ENCODE measurements at places on chromosomes 7 and 10.

DNA sequence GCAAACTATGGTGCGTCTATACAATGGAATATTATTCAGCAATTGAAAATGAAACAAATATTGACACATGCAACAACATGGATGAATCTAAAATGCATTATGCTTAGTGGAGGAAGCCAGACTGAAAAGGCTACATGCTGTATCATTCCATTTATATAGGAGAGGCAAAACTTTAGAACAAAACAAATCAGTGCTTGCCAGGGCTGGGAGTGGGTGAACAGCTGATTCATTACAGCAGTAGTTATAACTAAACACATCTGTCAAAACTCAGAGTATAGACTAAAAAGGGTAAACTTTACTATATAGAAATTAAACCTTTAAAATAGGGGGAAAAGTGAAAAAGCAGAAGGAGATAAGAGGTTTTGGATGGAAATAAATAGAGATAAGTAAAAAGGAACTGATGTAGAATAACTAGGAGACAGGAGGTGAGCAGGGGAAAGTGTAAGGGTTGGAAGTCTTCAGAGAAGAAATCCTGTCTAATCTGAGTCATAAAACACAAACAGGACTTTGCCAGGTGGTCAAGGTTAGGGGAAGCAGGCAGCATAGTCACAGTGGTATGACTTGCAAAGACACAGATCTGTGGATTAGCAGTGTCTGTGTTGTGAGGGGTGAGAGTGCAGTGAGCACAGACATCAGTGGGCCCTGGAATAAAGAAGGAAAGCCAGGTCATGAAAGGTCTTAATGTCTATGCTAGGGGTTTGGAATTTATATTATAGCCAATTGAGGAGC is 349.8 kb downstream of the PHTF2 start:
- DNase-seq, result no peak

DNA sequence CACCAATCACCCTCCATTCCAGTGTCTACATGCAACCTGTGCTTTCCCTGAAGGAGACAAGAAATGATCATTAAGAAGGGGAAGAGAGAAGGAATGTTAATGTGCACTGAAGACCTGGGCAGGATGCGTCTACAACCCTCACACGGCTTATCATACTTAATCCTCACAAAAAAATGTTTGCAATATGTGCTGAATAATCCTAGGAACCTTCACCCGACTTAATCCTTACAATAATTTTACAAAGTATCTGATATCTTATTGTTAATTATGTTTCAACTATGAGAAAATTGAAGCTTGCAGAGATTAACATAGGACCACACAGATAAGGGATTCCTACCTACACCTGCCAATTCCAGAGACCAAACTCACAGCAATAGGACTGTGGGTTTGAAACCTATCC is 145.1 kb upstream of the NOBOX start:
- no peak for DNase-seq

GRCh38 chr10:128245026-128245425 is 118.8 kb upstream of the MKI67 start:
- no peak for DNase-seq

DNA sequence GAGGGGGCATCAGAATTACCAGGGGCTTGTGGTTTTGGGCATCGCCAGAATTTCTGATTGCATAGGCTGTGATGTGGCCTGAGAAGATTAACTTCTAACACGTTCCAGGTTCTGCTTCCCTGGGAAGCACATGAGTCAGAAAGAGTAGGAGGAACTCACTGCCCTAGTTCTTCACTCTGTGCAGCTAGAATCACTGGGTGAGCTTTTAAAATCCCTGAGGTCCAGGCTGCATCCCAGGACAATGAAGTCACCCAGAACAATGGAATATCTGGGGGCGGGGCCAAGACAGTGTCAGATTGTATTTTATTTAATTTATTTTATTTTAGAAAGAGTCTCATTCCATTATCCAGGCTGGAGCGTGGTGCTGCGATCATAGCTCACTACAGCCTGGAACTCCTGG is 636.5 kb downstream of the CALN1 start:
- no peak for DNase-seq

DNA sequence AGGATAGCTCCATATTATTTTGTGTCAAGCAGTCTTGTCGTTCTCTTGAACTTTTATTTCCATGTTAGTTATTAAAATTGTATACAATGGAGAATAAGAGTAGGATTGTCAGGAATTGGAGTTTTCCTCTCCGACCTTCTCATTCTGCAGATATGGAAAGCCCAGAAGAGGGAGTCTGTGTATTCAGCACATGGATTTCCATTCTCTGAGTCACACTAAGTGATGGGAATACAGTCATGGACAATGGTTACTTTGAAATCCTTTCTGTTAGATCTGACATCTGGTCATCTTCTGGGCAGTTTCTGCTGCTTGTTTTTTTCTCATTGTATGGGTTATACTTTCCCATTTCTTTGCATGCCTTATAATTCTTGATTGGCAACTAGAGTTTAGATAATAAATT is 5.0 kb upstream of the TASOR2 start:
- no peak for DNase-seq

DNA sequence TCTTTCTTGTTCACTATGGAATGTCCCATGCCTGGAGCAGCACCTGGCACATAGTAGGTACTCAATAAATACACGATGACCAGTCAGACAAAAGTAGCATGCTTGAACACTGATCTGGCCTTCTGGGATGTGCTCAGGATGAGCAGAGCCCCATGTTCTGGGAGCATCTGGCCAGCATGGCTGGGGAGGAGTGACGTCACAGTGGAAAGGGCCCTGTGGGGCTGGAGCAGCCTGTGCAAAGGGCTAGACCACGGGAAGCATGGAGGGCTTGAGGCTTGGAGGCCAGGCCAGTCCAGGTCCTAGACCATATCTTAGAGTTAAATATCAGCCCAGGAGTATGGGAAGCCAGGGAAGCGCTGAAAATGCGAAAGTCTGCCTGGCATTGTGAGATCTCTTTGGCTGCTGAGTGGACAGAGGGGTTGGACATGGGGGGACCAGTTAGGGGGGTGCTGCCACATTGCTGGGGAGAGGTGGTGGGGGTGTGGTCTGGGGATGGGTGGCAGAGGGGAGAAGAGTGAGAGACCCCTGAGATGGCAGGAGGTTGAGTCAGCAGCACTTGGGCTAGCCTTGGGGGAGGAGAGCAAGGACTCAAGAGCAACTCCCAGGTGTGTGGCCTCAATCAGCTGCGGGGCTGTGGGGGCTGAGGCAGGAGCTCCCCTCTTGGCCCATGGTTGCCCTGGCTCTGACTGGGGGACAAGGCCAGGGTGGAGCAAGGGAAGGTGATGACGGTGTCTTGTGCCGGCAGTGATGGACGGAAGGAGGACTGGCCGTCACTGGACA is 34.9 kb downstream of the ZCCHC24 start:
- DNase-seq, result no peak

- DNase-seq, result no peak
Measured at GRCh38 chr10:93501650-93502049, 5.2 kb downstream of the CEP55 start.

DNA sequence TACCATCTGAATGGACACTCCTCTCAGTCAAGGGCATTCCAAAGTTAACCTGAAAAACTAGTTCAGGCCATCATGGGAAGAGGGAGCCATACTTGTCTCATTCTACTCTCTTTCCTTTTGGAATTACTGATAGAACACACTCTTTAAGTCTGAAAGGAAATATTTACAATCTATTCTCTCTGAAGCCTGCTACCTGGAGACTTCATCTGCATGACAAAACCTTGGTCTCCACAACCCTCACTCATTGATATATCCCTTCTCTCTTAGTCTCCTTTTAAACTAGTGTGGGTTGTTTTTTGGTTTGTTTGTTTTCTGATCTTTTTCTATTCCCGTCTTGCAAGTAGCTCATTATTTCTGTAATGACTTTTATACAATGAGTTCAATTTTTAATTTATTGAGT is 169.5 kb downstream of the C1GALT1 start:
- DNase-seq, result no peak

- no peak for DNase-seq
Measured at GRCh38 chr7:128364166-128364870, 2.8 kb upstream of the PRRT4 start.

DNA sequence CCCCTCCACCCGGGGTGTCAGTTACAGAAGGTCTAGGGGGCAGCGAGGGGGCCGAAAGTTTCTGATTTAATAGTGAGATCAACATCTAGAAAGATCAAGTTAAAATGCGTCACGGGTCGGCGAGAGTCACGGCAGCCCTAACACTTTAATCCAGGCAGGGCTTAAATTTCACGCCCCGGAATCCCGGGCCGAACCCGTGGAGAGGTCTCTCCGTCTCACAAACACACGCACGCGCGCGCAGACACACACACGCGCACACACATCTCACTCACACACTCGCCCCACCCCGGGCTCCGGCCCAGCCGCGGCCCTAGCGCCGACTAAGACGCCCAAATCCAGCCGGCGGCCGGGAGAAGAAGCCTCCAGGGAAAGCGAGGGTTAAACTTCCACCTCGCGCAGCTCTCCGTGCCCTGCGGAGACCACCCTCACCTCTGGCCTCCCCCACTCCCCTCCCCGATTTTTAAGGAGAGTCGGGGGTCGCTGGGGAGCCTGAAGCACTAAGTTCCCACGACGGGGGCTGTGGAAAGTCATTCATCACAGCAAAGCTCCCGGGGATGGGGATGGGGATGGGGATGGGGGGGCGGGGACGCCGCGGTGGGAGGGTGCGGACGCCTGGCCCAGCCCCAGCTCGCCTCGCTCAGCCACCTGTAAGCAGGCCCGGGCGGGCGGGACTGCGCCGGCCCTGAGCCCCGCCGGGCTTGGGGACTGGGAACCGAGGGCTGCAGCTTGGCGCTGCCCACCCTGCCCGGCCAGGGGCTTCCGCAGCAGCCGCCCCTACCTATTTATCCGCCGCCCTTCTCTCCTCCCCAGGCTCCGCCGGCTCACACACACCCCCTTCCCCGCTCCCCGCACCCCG is 1.6 kb downstream of the PDGFA start:
- peak; percentile 33 for DNase-seq

- DNase-seq, result no peak
Measured at GRCh38 chr10:54710918-54711317, 90.1 kb downstream of the PCDH15 start.

DNA sequence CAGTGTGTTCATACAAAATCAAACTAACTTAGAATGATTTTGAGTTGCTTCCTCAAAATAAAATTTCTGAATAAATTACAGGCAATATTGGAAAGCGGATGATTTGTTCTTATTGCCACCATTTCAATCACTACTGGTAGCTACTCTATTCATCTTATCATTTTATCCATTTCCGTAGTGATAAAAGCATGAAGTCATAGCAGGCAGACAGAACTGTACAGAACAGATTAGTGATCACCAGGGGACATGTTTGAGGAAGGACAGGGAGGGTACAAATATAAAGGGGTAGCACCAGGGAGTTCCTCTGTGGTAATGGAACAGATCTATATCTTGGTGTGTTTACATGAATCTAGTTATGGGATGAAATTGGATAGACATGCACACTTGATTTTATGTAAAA is 138.5 kb downstream of the WNT2 start:
- no peak for DNase-seq

DNA sequence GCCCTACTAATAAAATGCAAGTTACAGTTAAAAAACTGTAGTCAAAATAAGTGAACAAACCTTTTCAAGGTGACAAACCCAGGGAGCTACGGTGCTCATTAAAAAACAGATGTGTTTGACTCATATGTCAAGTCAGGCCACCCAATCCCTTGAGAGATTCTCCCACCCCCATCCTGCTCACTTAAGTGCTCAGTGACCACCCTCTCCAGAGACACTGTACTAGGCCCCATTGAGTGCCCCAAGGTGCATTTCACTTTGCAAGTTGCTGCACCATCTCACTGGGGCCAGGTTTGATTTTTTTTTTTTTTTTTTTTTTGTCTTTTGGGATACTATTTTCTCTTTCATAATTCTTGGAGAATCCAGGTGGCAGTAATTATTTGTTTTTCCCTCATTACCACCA is 1.9 kb downstream of the ERV3-1 start:
- DNase-seq, result no peak

- no peak for DNase-seq
Measured at GRCh38 chr10:4806534-4806933, 19.5 kb upstream of the AKR1E2 start.

GRCh38 chr7:70156057-70156456 is 557.8 kb downstream of the AUTS2 start:
- no peak for DNase-seq

DNA sequence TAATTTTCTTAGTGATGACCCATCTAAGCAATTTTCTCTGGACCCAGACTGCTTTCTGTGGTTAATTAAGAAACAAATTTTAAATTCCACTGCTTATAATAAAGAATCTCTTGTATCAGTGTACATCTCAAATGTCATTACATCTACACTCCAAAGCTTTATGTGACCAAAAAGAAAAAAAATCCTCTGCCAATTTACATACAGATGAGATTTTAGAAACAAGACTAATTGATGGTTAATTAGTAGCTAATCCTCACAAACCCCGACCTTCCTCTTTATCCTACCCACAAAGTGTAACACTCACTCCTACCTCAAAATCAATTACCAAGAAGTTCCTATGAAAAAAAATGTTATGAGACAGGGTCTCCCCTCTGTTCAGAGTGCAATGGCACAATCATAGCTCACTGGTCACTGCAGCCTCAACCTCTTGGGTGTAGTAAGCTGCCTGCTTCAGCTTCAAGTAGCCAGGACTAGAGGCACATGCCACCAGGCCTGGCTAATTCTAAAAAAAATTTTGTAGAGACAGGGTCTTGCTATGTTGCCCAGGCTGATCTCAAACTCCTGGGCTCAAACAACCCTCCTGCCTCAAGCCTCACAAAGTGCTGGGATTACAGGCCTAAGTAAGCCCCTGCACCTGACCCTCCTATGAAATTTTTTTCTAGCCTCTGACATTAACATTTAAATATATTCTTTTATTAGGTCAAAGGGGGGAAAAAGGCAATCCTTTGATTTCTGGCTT is 14.8 kb downstream of the KIF5B start:
- no peak for DNase-seq

DNA sequence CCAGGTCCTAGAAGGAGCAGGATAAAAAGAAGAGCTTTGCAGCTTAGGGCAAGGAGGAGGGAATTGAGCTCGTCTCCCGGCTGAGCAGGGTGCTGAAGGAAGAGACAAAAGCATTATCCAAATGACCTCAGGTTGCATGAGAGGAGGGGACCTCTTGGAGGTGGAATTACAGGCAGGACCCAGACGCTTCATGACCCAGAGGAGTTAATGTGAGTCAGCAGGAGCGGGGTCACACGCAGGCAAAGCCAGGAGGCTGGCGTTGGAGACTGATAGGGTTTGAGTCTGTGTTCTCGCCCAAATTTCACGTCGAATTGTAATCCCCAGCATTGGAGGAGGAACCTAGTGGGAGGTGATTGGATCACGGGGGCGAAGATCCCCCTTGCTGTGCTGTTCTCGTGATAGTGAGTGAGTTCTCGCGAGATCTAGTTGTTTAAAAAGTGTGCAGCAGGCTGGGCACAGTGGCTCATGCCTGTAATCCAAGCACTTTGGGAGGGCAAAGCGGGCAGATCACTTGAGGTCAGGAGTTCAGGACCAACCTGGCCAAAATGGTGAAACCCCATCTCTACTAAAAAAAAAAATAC is 63.7 kb upstream of the AUTS2 start:
- no peak for DNase-seq

- DNase-seq, result peak; percentile 81
Measured at GRCh38 chr7:7969306-7970236, 975 bp downstream of the GLCCI1 start.
